A549 treated with Mapracorat at 1 μM for 4 hours (cell line): ENCODE measurements at places on chromosomes 12 and 14. TPM values are rescaled to one million over a fixed set of nuclear protein-coding genes. Genes with fewer than 3 reads are reported as not detected.

HNRNPC gene
- 783 to 949 TPM (median 796 TPM) in 5 replicates for total RNA-seq

ACACB gene
- total RNA-seq = 8.3 to 11.6 TPM (median 9.2 TPM) in 5 replicates

MGP gene
- not detected in 5 replicates for total RNA-seq

HIGD1C gene
- total RNA-seq = not detected in 5 replicates

OR10AD1 gene
- not detected in 5 replicates for total RNA-seq
